A673 (cell line): ENCODE measurements at places on chromosomes 6 and 20. TPM values are rescaled to one million over a fixed set of nuclear protein-coding genes. Genes with fewer than 3 reads are reported as not detected.

The LSM14B gene
- total RNA-seq = 72.5 and 80.2 TPM in 2 replicates

The SEC63 gene
- total RNA-seq = 153 and 159 TPM in 2 replicates

The C4B gene
- total RNA-seq = 2.2 and 2.3 TPM in 2 replicates

The LY86 gene
- total RNA-seq = not detected in 2 replicates

The OR2B6 gene
- total RNA-seq = 0.32 and 0.46 TPM in 2 replicates

DNA sequence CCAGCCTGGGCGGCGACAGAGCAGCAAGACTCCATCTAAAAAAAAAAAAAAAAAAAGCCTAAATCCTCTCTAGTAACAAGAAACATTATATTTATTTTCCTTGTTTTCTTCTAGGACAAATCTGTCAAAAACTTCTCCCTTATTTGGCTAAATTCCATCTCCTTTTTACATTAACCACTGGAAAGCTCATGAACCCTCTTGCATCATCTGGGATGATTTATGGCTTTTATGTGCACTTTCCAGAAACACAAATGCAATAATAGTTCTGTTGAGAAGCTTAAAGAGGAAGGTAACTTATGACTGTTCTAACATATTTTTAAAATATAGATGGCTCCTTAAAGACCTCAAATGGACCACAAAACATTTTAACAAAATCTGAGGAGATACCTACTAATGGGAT, 526.1 kb upstream of the SPTLC3 start:
- H3K4me3 ChIP-seq = no peak overlapping the region
- no peaks in the 10 kb centered on the region for H3K27me3 ChIP-seq
- H3K27ac ChIP-seq = no peak overlapping the region
- no peaks in the 10 kb centered on the region for H3K4me1 ChIP-seq

DNA sequence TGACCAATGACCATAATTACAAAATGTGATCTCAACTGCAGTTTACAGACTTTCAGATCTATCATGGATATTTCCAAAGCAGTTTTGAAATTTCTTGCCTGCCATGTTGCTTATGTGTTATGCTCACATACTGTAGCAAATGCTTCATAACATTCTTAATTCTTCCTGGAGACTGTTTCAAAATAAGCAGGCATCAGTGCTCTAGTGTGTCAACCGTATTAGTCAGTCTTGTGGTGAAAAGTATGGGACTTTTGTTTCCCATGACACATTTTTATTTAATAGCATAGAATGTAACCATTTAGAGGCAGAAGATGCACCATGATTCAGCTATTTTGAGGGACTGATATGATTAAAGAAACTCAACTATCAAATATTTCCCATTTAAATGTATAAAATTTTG, 1.7 kb downstream of the POPDC3 start:
- H3K27me3 ChIP-seq = peaks cover 47% of the 10 kb centered on the region
- DNase-seq = no peak
- no peaks in the 10 kb centered on the region for H3K4me1 ChIP-seq
- H3K4me3 ChIP-seq = no peak overlapping the region
- no peaks in the 10 kb centered on the region for H3K36me3 ChIP-seq
- no peak overlapping the region for H3K27ac ChIP-seq

DNA sequence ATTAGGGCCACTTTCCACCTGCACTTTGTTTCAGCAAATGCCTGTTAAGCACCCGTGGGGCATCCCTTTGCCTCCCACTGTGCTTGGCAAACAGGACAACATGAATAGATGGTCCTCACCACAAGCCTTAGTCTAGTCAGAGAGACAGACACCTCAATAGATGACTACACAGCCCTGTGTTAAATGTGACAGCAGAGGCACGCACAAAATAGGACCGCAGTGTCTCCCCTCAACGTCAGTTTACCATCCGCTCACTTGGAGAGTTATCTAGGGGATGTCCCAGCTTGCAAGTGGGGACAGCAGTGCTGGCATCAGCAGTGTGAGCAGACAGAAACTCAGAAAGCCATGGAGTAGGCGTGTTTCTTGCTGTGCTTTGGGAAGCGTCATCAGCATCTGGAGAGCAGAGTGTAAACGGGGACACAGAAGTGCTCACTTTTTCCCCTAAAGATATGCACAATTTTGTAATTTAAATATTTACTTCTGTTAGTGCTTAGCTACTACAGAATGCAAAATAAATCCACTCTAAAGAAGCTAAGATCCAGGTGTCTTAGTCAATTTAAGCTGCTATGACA, 66.0 kb upstream of the TXNDC5 start:
- H3K27me3 ChIP-seq = no peaks in the 10 kb centered on the region
- no peaks in the 10 kb centered on the region for H3K4me1 ChIP-seq
- H3K4me3 ChIP-seq = no peak overlapping the region
- no peak for DNase-seq
- no peak overlapping the region for H3K27ac ChIP-seq
- H3K36me3 ChIP-seq = no peaks in the 10 kb centered on the region

DNA sequence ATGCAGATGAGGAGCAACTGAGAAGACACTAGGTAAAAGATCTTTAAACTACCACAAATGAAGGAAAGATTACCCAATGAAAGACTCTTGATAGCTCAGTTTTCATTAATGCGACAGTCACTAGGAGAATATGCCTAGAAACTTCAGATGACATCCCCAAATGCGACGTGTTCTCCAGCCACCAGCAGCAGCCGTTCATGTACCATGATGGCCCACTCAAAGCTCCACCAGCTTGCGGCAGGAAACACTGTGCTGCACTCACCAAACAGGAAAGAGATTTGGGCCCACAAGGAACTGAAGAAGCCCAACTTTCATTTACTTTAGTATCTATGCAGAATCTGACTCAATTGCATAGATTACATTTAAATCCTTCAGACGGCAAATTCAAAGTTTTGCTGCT, 7.5 kb downstream of the DIDO1 start:
- H3K27me3 ChIP-seq = no peaks in the 10 kb centered on the region
- no peaks in the 10 kb centered on the region for H3K36me3 ChIP-seq
- DNase-seq = no peak

DNA sequence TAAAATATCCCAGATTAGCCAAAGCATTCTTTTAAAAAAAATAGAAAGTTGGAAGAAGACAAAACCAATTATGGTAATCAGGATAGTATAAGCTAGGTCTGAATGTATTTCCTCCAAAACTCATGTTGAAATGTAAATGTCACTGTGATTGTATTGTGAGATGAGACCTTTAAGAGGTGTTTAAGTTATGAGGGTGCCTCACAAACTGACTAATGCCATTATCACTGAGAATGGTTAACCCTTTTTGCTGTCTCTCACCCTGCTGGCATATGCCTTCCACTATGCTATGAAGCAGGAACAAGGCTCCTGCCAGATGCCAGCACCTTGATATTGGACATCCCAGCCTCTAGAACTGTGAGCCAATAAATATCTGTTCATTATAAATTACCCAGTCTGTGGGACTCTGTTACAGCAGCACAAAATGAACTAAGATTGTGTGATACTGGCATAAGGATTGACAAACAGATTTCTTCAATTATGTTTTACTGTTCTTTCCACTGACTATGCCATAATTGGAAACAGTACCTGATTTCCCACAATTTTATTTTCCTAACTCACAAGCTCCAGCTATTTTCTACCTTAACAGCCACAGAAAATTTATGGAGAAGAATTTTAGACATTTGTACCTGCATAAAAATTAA, 63.8 kb downstream of the IBTK start:
- no peak overlapping the region for H3K27ac ChIP-seq
- H3K4me1 ChIP-seq = peaks cover 10% of the 10 kb centered on the region
- peaks cover 43% of the 10 kb centered on the region for H3K36me3 ChIP-seq
- DNase-seq = no peak
- H3K27me3 ChIP-seq = no peaks in the 10 kb centered on the region

GRCh38 chr6:149033454-149033853, 284.1 kb upstream of the TAB2 start:
- no peak for DNase-seq
- no peak overlapping the region for H3K27ac ChIP-seq
- H3K36me3 ChIP-seq = no peaks in the 10 kb centered on the region
- H3K4me3 ChIP-seq = no peak overlapping the region
- peaks cover 16% of the 10 kb centered on the region for H3K4me1 ChIP-seq
- no peaks in the 10 kb centered on the region for H3K27me3 ChIP-seq

DNA sequence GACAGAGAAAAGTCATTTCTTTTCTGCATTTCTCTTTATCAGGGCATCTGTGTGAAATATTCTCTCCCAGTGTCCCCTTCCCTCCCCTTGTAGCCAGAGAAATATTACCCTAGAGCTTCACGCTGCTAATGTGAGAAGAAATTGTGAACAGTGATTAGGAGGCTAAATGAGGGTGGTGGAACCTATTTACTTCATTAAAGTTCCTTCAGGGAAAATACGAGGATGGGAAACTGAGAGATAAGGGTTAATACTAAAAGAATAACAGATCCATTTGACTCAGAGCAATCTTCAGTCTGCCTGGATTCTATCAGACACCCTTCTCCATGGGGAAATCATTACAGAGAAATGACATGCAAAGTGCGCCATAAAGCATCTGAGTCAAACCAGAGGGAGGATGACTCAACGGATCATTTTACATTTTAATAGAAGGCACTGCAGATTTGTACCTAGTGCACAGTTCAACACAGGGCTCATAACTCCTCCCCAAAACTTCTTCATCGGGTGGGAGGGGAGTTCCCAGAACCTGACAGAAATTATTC, 131.3 kb downstream of the GJA10 start:
- H3K4me1 ChIP-seq = peaks cover 11% of the 10 kb centered on the region
- no peaks in the 10 kb centered on the region for H3K36me3 ChIP-seq
- no peak overlapping the region for H3K27ac ChIP-seq
- peak; percentile 91 for DNase-seq
- H3K4me3 ChIP-seq = no peak overlapping the region

DNA sequence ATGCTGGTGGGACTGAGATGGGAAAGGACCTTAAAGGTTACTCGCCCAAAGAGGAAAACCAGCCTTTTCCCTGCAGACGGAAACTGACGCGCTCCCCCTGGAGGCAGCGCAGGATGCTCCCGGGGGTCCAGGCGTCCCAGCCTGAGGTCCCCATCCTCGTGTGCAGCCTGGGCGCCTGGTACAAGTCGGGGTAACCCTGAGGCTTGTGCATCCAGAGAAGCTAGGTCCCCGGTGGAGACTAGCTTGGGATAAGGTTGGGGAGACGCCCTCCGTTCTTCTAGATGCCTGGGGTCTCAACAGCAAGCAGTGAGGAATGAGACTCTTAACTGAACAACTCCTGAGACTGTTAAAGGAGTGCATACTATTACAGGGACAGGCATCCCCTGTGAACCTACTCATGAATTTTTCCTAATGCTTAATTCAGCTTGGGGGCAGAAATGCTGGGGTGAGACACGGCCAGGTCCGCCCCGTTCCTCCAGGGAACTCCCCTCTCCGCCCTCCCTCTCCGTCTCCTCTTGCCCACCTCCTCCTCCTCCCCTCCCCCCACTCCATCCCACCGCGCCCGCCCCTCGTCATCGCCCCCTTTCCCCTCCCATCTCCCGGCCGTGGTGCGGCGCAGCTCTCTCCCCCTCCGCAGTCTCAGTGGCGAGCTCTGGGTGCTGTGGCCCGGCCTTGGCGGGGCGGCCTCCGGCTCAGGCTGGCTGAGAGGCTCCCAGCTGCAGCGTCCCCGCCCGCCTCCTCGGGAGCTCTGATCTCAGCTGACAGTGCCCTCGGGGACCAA, at the start of gene PRSS35:
TSS of gene PRSS35 (plus strand) at position 634 of the 781 bp plus-strand sequence. CDS start 10,908 bp downstream, outside the sequence.
- peak within 1 kb of the TSS; percentile 64 for H3K4me3 ChIP-seq
- peak within 1 kb of the TSS; percentile 75 for H3K27ac ChIP-seq
- peaks cover 18% of the 10 kb centered on the region for H3K4me1 ChIP-seq
- H3K27me3 ChIP-seq = no peaks in the 10 kb centered on the region

- no peaks in the 10 kb centered on the region for H3K27me3 ChIP-seq
- no peak overlapping the region for H3K4me3 ChIP-seq
- DNase-seq = no peak
- H3K27ac ChIP-seq = no peak overlapping the region
- no peaks in the 10 kb centered on the region for H3K4me1 ChIP-seq
- H3K36me3 ChIP-seq = no peaks in the 10 kb centered on the region
Measured at GRCh38 chr6:45942953-45943352, 72.7 kb downstream of the CLIC5 start.

- H3K27me3 ChIP-seq = no peaks in the 10 kb centered on the region
- H3K36me3 ChIP-seq = no peaks in the 10 kb centered on the region
- no peak overlapping the region for H3K4me3 ChIP-seq
- no peak overlapping the region for H3K27ac ChIP-seq
Measured at GRCh38 chr6:95998133-95998532, 17.6 kb upstream of the FUT9 start.

GRCh38 chr20:7989379-7989778, 30.2 kb downstream of the TMX4 start:
- no peak overlapping the region for H3K27ac ChIP-seq
- H3K4me1 ChIP-seq = no peaks in the 10 kb centered on the region
- DNase-seq = no peak

- H3K27ac ChIP-seq = no peak overlapping the region
- peaks cover 8% of the 10 kb centered on the region for H3K36me3 ChIP-seq
- H3K4me1 ChIP-seq = no peaks in the 10 kb centered on the region
- no peak for DNase-seq
Measured at GRCh38 chr20:50590348-50590664, 80.1 kb downstream of the PTPN1 start.

GRCh38 chr20:49347156-49347555, 69.3 kb upstream of the ZNFX1 start:
- H3K27ac ChIP-seq = no peak overlapping the region
- no peaks in the 10 kb centered on the region for H3K27me3 ChIP-seq
- no peak overlapping the region for H3K4me3 ChIP-seq

DNA sequence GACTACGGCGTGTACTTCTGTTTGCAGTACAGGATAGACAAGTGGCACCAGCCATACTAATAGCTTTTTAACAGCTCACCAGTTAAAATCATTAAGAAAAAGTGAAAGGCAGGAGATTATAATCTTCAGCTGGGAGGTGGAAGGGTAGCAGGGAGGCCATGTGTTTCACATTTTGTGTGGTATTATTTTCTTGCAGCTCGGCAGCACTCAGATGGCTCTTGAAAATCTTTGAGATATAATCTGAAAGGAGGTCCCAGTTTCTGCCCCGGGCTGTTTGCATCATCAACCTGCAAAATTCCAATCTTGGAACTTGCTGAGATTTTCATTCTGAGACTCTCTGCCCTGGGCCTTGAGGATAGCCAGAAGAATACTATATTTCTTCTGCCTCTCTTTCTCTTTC, 87.5 kb upstream of the HDAC2 start:
- H3K4me1 ChIP-seq = no peaks in the 10 kb centered on the region
- peaks cover 5% of the 10 kb centered on the region for H3K27me3 ChIP-seq
- no peak overlapping the region for H3K27ac ChIP-seq
- no peaks in the 10 kb centered on the region for H3K36me3 ChIP-seq
- DNase-seq = no peak
- no peak overlapping the region for H3K4me3 ChIP-seq

GRCh38 chr6:118589649-118590365, 41.7 kb downstream of the PLN start:
- H3K4me3 ChIP-seq = no peak overlapping the region
- no peaks in the 10 kb centered on the region for H3K27me3 ChIP-seq
- no peak for DNase-seq

DNA sequence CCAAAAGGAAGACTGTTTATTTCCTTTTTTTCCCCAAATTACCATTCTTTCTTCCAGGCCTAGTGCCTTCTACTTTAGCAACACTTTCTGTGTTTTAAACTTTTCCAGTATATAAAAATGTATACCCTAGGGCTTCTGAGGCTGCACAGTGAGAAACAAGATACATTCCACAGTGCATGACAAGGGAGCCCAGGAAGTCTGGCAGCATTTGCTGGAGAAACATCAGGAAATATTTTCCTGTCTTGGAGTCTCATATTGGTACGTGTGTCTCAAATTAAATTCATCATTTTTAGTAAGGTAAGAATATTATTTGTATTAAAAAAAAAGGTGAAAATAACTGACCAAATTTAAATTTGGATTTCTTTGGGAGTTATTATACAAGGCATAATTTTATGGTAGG, 662.6 kb downstream of the RFPL4B start:
- H3K27ac ChIP-seq = no peak overlapping the region
- peaks cover 25% of the 10 kb centered on the region for H3K4me1 ChIP-seq
- no peak for DNase-seq

GRCh38 chr20:25865715-25866656, 169.3 kb upstream of the ZNF337 start:
- peak overlapping the region; percentile 25 for H3K4me3 ChIP-seq
- no peak overlapping the region for H3K27ac ChIP-seq
- peaks cover 50% of the 10 kb centered on the region for H3K27me3 ChIP-seq
- H3K36me3 ChIP-seq = no peaks in the 10 kb centered on the region
- peak; percentile 76 for DNase-seq
